Hematopoietic multipotent progenitor cell treated with erythropoietin and hydrocortisone succinate and interleukin-3 and kit ligand, for 8 days (in vitro differentiated cells): ENCODE measurements at places on chromosomes 4 and X.

- no peak for DNase-seq
Measured at GRCh38 chr4:119672086-119672485, 43.5 kb upstream of the PDE5A start.

DNA sequence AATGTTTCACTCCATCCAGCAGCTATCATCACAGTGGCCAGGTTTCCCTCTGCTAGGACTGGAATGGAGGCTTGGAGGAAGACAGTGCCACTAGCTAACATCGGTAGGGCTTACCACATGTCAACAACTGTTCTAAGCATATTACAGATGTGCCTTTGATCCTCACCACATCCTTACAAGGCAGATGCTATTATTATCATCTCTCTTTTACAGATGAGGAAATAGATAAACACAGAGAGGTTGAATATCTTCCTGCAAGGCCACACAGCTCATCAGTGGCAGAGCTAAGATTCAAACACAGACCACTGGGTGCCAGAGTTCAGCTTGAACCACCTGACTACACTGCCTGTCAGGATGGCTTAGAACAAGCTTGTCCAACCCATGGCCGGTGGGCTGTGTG, 47.4 kb downstream of the MAMLD1 start:
- no peak for DNase-seq

DNA sequence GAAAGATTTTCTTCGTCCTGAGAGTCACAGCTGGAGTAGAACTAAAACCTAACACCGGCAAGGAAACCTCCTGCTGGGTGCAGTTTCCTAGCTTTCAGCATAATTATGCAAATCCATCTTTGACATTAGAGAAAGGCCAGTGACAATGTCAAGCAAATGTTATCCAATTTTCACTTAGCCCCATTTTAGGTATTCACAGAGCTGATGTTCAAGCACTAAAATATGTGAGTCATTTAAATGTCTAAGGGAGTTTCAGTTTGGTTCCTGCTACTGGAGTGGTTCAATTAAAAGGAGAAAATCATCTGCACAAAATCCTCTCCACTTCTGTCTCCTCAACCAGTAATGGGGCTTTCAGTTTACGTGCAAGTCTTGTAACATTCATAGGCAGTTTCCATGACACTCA, 37.1 kb upstream of the AMOT start:
- DNase-seq = no peak

DNA sequence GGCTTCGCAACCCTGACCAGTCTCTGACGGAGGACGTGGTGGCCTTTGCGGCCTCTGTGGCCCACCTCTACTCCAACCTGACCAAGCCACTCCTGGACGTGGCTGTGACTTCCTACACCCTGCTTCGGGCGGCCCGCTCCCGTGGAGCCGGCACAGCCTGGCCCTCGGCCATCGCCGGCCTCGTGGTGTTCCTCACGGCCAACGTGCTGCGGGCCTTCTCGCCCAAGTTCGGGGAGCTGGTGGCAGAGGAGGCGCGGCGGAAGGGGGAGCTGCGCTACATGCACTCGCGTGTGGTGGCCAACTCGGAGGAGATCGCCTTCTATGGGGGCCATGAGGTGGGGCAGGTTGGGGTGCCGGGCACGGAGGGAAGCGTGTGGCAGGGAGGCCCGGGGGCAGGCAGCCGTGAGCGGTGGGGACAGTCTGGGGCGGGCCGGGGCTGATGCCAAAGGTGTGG, 1.2 kb downstream of the ABCD1 start:
- DNase-seq = no peak

DNA sequence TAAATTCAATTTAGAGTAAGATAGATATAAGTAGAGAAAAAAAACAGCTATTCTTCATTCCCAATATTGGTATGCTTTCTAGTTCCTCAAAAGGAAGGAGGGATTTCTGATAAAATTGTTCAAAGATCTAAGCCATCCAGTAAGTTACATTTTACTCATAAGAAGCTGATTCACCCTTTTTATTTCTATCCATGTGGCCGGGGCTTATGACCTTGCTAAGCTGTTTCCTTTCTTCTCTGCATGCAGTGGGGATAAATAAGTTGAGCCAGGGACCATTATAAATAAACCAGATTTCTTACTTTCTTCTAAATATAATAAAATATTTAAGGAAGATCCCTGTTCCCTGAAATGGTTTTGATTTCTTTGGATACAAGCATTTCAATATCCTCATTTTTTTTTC, 502.3 kb downstream of the PDHA2 start:
- no peak for DNase-seq

DNA sequence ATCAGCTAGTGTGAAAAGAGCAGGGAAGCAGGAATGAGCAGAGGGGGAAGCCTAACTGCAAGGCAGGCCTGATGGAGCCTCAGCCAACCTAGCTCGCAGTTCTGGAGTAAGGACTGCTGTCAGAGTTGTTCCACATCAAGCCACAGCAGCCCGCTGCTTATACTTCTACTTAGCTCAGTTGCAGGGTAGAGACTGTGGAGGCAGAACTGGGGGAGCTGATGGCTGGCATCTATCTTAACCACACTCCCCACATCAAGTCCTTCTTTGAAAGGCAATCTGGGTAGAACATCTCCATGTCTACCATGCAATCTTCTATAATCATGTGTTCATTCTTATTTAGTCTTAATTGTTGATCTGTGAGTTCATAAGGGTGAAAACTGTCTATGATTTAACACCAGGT, 46.1 kb downstream of the DDX60 start:
- DNase-seq = no peak

DNA sequence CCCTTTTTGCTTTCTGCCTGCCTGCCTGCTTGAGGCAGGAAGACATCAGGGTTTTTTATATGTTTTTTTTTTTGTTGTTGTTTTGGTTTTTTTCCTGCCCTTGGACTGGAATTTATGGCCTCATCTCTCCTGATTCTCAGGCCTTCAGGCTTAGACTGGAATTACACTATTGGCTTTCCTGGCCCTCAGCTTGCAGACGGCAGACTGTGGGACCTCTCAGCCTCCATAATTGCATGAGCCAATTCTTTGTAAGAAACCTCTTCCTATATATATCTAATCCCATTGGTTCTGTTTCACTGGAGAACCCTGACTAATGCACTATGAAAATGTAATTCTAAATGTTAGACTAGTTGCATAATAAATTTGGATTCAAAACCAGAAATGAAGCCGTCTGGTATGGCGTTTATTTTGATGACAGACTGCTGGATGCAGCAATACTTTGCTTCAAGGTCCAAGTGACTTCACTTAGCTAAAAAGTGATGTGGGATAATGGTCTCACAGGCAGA, 59.0 kb downstream of the SEL1L3 start:
- DNase-seq = no peak

DNA sequence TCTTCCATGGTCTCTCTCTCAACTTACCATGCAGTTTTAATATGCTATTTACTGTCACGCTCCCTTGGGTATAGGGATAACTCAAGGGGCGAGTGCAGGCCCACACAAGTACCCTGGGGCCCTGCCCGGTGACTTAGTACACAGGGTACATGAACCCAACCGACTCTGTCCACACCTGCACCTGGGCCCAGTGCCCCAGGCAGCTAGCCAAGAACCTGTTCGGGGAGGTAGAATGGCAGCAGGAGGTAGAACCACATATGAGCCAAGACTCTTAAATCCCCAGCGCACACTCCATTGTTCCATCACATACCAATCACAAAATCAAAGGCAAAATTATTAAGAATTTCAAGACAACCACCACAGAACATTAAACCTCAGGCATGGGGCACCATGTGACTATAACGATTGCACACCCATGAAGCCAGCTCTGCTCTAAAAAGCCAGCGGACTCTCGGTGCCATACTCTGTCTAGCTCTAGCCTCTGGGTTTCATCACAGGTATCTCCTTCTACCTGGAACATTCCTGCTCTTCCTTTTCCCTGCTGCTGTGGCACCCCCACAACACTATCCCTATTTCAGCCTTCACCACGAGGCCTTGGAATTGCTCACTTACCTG, 14.6 kb downstream of the PHF8 start:
- no peak for DNase-seq

- no peak for DNase-seq
Measured at GRCh38 chr4:183130328-183131155, 31.5 kb downstream of the WWC2 start.

- no peak for DNase-seq
Measured at GRCh38 chrX:16278927-16279326, 111.6 kb downstream of the MAGEB17 start.

GRCh38 chrX:20204351-20204750, 62.4 kb downstream of the RPS6KA3 start:
- no peak for DNase-seq

DNA sequence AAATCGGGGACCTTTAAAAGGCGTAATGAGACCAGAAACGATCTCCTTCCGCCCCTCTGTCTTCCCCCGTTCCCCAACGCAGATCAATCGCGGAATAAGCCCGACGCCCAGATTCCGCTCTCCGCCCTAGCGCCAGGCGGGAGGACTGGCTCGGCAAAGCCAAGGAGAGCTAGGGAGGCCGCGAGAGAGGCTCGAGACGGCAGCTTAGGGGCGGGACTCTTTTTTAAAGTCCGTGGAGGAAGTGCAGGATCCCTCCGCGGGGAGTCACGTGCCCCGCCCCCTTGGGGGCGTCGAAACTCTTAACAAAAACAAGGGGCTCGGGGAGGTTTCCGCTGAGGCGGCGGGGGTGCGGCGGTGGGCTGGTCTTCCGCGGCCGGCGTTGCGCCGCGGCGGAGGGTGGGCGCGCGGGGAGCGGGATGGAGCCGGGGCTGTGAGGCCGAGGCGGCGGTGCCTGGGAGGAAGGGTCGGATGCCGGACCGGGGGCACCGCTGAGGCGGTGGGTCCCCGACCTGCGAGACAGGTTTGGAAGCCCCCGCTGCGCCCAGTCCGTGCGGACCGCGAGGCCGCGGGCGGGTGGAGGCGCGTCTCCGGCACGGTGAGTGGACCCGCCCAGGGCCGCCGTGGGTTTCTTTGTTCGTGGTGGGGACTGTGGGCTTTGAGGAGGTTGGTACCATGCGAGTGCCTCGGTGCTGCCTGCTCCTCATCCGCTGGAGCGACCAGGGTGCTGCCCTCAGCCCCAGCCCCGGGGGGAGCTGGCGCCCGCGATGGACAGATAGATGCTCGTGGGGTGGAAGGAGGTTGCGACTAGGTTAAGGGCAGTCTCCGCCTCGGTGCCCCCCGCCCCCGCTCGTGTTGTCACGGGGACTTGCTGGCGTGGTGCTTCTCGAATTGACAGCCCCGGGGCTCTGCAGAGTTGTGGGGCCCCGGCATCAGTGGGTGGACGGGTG, at the start of gene CCNG2:
TSS of gene CCNG2 (plus strand) at position 296 of the 947 bp plus-strand sequence. CDS start 1,326 bp downstream, outside the sequence.
- DNase-seq = no peak

DNA sequence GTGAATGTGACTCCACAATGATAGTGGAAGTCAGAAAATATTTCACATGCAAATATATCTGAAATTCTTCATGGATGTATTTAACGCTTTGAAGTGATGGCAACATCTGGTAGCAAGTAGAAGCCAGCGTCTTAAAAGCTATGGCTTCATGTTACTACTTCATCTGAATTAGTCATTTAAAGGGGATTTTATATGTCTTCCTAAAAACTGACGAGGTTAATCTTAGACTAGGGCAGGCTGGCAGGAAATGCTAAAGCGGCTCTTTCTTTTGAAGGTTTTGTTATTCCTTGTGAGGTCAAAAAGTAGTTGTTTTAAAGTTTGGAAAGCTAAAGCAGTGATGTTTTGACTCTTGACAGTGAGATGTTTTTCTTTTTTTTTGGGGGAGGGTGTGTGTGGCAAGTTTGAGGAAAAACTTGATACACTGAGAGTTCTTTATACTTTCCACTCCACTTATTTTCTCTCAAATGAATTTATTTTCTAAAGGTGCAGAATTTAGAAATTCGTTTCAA, 22.6 kb downstream of the PLS3 start:
- DNase-seq = no peak

DNA sequence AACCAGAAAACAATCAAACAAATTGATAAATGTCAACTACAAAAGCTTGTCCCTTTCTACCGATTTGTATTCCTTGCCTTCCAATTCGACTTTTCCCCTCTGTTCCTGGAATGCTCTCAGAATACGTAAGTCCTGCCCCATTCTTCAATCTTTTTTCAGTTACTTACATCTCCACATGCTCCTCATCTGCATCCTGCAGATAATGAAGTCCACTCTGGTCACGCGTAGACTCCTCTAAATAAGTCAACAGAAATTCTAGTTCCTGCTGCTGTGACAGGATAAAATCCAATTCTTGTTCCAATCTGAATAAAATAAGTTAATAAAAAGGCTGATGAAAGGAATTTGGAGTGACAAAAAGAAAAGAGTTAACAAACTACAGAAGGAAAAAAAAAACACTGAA, 34.4 kb upstream of the RBM41 start:
- peak; percentile 79 for DNase-seq

- DNase-seq = no peak
Measured at GRCh38 chr4:155819066-155819465, 47.0 kb downstream of the ASIC5 start.

DNA sequence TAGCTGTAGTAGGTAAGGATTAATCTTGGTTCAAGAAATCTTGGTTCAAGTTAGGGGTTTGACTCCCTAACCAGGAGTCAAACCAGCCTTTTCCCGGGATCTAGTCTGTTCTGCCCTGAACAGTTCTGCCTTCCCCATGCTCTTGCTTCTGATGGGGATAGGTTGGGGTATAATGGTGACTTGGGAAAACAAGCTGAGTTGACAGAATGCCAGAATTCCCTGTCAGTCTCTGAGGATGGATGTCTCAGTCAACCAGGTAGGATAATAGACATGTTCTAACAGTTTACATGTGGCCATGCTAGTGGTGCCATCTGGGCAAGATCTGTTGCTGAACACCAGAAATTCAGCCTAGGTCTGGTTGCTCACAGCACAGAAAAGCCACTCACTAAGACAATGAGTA, 51.4 kb downstream of the RAB40AL start:
- DNase-seq = no peak

DNA sequence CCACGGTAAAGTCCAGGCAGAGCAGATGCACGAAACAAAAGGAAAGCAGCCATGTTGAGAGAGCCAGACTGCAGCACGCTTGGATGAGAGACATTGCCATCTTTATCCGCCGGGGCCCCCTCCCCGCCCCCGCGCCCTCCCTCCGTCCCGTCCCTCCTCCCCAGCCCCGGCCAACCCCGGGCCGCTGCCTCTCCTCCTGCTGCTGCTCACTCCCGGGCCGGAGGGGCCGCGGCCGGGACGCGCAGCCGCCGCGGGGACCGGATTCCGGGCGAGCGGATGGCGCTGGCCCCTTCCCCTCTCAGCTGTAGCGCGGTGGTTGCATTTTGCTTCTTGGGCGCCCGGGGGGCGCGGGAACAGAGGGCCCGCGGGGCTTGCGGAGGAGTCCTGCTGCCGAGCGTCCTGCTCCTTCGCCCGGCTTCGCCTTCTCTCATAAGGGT, 542 bp downstream of the RNF150 start:
- DNase-seq = no peak

- no peak for DNase-seq
Measured at GRCh38 chr4:80294206-80294605, 27.7 kb downstream of the FGF5 start.

- no peak for DNase-seq
Measured at GRCh38 chr4:125368146-125368545, 53.4 kb downstream of the FAT4 start.

- no peak for DNase-seq
Measured at GRCh38 chr4:108543359-108543968, 76.9 kb upstream of the RPL34 start.

- DNase-seq = no peak
Measured at GRCh38 chrX:38382663-38383062, 30.3 kb downstream of the OTC start.

GRCh38 chr4:150572704-150573504, 9.0 kb upstream of the MAB21L2 start:
- DNase-seq = peak; percentile 77

GRCh38 chr4:137651128-137651527, 118.8 kb upstream of the PCDH18 start:
- no peak for DNase-seq

GRCh38 chr4:117893207-117893606, 141.1 kb upstream of the NDST3 start:
- DNase-seq = no peak
